ENCODE measurements at places on chromosomes 3 and 15. TPM values are rescaled to one million over a fixed set of nuclear protein-coding genes. Genes with fewer than 3 reads are reported as not detected.

BLM gene
- total RNA-seq: 48.1 TPM

PTX3 gene
- total RNA-seq: not detected

CELSR3 gene
- 1.6 TPM for total RNA-seq

USP19 gene
- 62.2 TPM for total RNA-seq

CNTN6 gene
- not detected for total RNA-seq

NANOGP8 gene
- total RNA-seq: not detected

ALDH1L1 gene
- total RNA-seq: 0.46 TPM

SLC2A2 gene
- 0.19 TPM for total RNA-seq

FBXO40 gene
- total RNA-seq: not detected

- peak overlapping the region; percentile 18 for H3K27ac ChIP-seq
- H3K36me3 ChIP-seq: no peaks in the 10 kb centered on the region
- H3K27me3 ChIP-seq: no peaks in the 10 kb centered on the region
- no peak for DNase-seq
- no peak overlapping the region for H3K4me3 ChIP-seq
Observed at GRCh38 chr15:101148881-101149664, 102.8 kb downstream of the CHSY1 start.

DNA sequence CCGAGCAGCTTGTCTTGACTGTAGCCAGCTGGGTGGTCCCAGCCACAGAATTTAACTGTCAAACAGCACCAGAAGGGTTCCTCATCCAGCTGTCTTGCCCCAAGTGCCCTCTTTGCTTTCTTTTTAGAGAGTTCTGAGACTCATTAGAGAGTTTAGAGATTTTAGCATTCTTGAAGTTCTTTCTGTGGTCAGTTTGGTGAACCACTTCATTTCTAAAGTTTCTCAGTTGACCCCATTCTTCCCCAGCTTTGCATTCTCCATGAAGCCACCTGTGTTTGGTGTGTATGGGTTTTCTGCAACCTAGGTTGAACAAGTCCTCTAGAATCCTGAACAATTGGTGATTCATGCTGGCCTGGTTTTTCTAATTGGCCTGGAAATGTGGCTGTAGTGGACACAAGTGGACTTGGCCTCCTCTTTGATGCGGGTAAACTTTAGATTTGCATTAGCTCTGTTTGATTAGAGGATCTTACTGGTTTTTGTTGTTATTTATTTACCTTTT, 33.7 kb downstream of the FLNB start:
- H3K27me3 ChIP-seq: no peaks in the 10 kb centered on the region
- H3K27ac ChIP-seq: peak overlapping the region; percentile 34
- DNase-seq: peak; percentile 88
- H3K4me3 ChIP-seq: no peak overlapping the region

DNA sequence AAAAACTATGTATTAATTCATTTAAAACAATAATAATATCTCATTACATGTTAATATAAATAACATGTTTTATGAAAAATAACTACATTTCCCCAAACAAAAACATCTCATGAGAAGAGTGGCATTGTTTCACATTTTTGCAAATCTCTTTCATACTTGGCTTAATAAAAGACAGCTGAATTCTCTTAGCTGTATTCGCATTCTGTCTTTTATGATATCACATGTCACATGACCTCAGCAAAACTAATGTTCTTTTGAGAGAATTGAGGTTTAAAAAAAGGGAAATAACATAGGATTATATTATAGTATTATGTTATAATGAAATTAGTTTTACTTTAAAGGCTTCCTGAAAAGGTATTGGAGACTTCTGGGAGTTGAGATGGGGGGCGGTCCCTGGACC, 48.4 kb upstream of the SPPL2A start:
- no peaks in the 10 kb centered on the region for H3K4me1 ChIP-seq
- DNase-seq: no peak
- no peak overlapping the region for H3K4me3 ChIP-seq
- H3K27ac ChIP-seq: no peak overlapping the region

DNA sequence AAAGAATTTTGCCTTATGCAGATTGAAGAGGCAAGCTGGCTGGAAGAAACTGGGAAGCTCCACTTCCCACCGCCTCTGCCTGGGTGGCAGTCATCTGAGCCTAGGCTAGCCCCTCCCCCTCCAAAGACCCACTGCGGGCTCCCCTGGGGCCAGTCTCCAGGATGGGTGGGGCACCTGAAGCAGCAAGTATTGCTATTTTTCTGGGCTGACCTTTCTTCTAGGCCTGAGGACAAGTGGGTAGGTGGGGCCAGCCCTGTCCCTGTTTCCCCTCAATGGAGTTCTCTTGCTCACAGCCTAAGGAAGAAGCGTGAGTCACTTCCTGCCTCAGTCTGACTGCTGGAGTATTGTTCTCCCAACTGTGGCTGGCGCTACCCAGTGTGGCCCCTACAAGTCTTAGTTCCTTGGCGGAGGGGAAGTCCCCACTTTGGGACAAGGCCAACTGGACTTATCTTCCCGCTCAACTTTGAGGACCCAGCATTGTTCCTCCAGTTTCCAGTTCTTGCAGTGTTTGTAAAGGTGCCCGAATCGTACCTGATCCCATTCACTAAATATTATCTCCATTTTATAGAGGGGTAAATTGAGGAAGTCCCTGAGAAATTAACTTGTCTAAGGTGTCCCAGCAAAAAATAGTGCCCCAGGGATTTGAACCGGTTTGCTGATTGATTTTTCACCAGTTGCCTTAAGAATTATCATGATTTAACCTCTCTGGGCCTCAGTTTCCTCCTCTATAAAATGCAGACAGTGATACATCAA, 1.4 kb downstream of the FURIN start:
- H3K27ac ChIP-seq: no peak overlapping the region
- H3K4me3 ChIP-seq: peak overlapping the region; percentile 94
- H3K36me3 ChIP-seq: no peaks in the 10 kb centered on the region

- H3K4me1 ChIP-seq: no peaks in the 10 kb centered on the region
- H3K27me3 ChIP-seq: no peaks in the 10 kb centered on the region
- no peak overlapping the region for H3K27ac ChIP-seq
- H3K36me3 ChIP-seq: no peaks in the 10 kb centered on the region
Observed at GRCh38 chr3:8532251-8532871, 30.7 kb downstream of the LMCD1 start.

- H3K36me3 ChIP-seq: no peaks in the 10 kb centered on the region
- no peak for DNase-seq
- H3K27me3 ChIP-seq: no peaks in the 10 kb centered on the region
- H3K4me3 ChIP-seq: no peak overlapping the region
Observed at GRCh38 chr3:155639462-155640055, 105.3 kb downstream of the PLCH1 start.

GRCh38 chr3:111338059-111338698, 203.8 kb upstream of the CD96 start:
- H3K4me1 ChIP-seq: no peaks in the 10 kb centered on the region
- H3K27ac ChIP-seq: no peak overlapping the region
- DNase-seq: no peak
- H3K4me3 ChIP-seq: no peak overlapping the region
- H3K27me3 ChIP-seq: no peaks in the 10 kb centered on the region

DNA sequence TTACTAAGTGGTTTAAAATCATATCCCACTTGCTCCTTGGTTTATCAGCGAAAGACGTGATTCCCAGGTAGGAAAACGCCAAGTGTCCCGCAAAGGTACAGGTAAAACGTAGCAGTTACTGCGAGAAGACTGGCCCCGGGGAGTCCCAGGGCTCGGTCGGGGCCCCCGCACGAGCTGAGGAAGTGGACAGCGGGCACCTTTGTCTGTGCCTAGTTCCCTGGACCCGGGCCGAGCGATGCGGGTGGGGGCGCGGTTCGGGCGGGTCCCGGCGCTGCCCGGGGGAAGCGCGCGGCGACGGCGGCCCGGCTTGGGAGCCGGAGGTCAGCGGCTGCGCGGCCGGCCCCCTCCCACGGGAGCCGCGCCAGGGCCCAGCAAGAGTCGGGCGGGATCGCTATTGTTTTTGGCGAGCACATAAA, 864 bp upstream of the NEO1 start:
- no peaks in the 10 kb centered on the region for H3K4me1 ChIP-seq
- no peaks in the 10 kb centered on the region for H3K27me3 ChIP-seq
- no peak overlapping the region for H3K27ac ChIP-seq
- H3K36me3 ChIP-seq: no peaks in the 10 kb centered on the region
- DNase-seq: no peak

DNA sequence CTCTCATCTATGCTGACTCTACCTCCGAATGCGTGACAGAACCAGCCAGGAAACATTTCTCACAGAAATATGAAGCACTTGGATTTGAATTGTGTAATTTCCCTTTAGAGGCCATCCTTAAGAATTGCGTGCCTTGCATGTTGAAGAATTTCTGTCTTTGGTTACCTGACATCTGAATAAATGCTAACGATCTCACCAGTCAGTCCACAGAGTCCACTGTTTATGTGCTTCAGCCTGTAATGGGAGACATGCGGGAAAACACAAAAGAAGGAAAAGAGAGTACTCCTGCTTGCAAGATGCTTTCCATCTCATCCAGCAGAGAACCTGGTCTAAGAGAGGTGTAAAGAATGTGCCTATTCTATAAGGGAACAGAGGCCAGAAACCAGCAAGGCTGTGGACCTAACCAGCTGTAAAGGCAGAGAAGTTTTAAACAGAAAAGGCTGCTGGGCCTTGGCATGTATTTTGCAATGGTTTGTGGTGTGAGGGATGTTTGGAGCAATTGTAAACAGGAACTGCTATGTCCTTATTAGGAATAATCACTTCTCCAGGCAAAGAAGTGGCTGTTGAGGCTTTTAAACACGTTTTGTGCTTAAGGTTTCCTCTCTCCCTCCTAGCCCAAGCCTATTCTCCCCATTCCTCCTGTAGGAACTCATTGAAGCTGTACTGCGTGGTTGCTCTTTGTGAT, 36.4 kb upstream of the BOC start:
- H3K27ac ChIP-seq: no peak overlapping the region
- H3K36me3 ChIP-seq: no peaks in the 10 kb centered on the region
- no peaks in the 10 kb centered on the region for H3K4me1 ChIP-seq
- no peak for DNase-seq

GRCh38 chr15:72778796-72779195, 4.8 kb downstream of the ADPGK start:
- no peak overlapping the region for H3K27ac ChIP-seq
- peaks cover 2% of the 10 kb centered on the region for H3K36me3 ChIP-seq
- DNase-seq: no peak
- peaks cover 22% of the 10 kb centered on the region for H3K4me1 ChIP-seq
- no peak overlapping the region for H3K4me3 ChIP-seq

- peak overlapping the region; percentile 100 for H3K27ac ChIP-seq
- no peak for DNase-seq
- H3K4me3 ChIP-seq: peak overlapping the region; percentile 92
- peaks cover 4% of the 10 kb centered on the region for H3K4me1 ChIP-seq
Observed at GRCh38 chr3:38165722-38166387, 518 bp downstream of the OXSR1 start.

- no peaks in the 10 kb centered on the region for H3K27me3 ChIP-seq
- no peak overlapping the region for H3K4me3 ChIP-seq
- no peak overlapping the region for H3K27ac ChIP-seq
- no peaks in the 10 kb centered on the region for H3K36me3 ChIP-seq
- no peak for DNase-seq
Observed at GRCh38 chr15:52518487-52519371, 10.0 kb downstream of the MYO5A start.

DNA sequence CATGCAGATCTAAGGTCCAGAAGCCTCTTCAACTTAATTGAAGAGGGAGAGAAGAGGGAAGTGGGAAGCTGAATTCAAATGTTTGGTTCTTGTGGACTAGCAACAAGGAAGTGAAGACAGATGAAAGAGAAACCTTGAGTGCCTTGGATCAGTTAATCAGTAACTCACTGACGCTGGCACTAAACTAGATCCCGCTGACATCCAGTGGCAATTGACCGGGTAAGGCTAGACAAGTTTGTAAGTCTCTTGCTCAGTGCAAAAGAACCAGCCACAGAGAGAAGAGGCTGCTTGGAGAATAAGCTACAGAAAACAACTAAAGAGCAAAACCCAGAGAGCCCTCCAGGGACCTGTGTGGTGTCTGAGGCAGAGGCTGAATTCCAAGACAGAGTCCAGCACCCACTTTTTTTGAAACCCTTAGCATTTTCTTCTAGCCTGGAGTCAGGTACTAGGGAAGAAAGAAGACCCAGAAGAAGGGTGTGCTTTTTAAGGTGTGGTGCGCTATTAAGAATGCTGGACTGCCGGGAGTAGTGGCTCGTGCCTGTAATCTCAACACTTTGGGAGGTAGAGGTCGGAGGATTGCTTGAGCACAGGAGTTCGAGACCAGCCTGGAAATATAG, 6.9 kb downstream of the PLCH1 start:
- peaks cover 6% of the 10 kb centered on the region for H3K4me1 ChIP-seq
- peak; percentile 48 for DNase-seq
- H3K36me3 ChIP-seq: no peaks in the 10 kb centered on the region
- H3K4me3 ChIP-seq: peak overlapping the region; percentile 14

DNA sequence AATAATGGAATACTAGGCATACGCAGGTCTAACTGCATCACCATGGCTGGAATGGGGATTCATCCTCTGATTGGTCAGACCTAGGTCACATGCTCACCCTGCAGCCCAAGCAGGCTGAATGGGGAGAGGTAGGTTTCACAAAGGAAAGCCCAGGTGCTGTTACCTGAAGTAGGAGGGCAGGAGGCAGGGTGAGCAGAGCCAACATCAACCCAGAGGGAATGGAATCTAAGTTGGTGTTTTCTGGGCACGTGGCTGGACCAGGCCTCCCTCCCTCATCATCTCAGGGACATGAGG, 6.7 kb upstream of the H1-8 start:
- H3K4me3 ChIP-seq: no peak overlapping the region
- no peaks in the 10 kb centered on the region for H3K27me3 ChIP-seq
- H3K27ac ChIP-seq: no peak overlapping the region
- no peaks in the 10 kb centered on the region for H3K36me3 ChIP-seq
- H3K4me1 ChIP-seq: no peaks in the 10 kb centered on the region

GRCh38 chr3:87446849-87447387, 170.5 kb upstream of the POU1F1 start:
- no peaks in the 10 kb centered on the region for H3K4me1 ChIP-seq
- no peak overlapping the region for H3K27ac ChIP-seq
- no peak for DNase-seq
- H3K4me3 ChIP-seq: no peak overlapping the region
- no peaks in the 10 kb centered on the region for H3K36me3 ChIP-seq
- H3K27me3 ChIP-seq: no peaks in the 10 kb centered on the region

DNA sequence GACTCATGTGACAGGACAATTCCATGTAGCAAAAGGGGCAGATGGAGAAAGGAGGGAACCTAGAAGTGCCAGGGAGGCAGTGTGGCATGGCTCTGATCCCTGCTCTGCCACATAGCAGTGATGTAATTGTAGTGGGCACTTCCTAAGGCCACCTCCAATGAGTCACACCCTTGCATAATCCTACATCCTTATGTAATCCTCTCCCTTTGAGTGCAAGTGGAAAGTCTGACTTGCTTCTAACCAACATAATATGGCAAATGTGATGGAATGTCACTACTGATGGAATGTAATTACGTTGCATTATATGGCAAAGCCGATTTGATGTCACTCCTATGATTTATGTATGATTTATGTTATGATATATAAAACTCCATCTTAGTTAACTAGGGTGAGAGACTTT, 72.9 kb upstream of the ATP2C1 start:
- no peaks in the 10 kb centered on the region for H3K27me3 ChIP-seq
- H3K4me1 ChIP-seq: no peaks in the 10 kb centered on the region
- no peak overlapping the region for H3K27ac ChIP-seq
- no peak for DNase-seq
- H3K36me3 ChIP-seq: no peaks in the 10 kb centered on the region
- H3K4me3 ChIP-seq: no peak overlapping the region

All from GM12878 (cell line).